Ovary (tissue), 10 donors: ENCODE measurements at places on chromosomes 7 and 10.

GRCh38 chr7:38855386-38855785, 53.6 kb downstream of the VPS41 start:
- DNase-seq = no peak

DNA sequence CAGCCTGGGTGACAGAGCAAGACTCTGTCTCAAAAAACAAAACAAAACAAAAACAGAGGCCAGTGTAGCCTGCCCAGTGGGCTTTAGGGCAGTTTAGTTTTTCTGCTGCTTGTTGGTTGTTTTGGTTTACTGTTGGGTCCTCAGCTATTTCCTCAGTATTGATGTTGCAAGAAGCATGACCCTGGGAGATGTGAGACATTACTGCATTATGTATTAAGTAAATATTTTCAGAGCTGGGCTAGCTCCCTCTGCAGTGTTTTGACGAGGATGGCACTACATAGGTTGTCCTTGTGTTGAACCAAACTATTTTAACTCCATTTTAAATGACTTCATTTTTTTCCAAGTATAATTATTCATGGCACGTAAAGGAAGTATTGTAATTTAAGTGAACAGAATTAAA, 4.8 kb downstream of the AKAP9 start:
- no peak for DNase-seq

DNA sequence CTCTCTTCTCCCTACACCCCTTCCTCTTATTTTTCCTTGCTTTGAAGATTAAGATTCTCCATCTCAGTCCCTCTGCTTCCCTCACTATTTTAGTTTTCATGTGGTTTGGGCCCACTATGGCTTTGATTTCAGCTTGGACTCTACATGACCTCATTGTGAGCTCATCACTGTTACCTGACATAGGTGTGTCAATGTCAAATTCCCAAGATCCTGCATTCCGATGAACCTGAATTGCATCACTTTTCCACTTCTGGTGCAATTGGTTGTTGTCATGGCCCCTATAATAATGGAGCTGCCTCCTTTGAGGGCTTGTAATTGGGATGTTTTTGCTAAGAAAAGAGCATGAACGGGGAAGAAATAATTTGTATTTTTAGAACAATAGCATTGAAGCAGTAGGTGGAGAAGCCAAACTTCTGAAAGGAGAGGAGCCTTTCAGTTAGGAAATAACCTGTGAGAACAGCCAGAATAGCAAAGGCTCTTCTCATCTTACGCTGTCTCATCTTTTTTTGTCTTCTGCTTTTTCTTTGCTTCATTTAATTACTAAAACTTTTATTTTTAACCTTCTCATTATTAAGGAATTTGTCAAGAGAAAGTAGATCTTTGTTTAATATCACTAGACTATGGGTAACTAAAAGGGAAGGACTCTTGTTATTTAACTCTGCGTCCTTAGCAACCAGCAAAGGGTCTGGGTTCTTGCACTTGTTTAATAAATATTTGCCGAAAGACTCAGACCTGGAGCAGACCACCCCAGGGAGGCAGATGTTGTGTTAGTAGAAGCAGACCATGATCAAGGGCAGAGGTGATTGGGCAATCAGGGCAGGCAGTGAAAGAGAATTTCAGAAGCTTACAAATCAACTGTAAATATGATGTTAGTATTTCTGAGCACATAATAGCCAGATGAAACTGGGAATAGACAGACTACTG, 95.4 kb downstream of the TES start:
- no peak for DNase-seq

- DNase-seq = no peak
Measured at GRCh38 chr10:123831259-123831658, 60.3 kb downstream of the CPXM2 start.

GRCh38 chr10:96752375-96752774, 32.1 kb upstream of the PIK3AP1 start:
- no peak for DNase-seq

- DNase-seq = no peak
Measured at GRCh38 chr7:39942883-39943282, 7.2 kb upstream of the CDK13 start.

GRCh38 chr7:102872460-102872859, 40.3 kb upstream of the LRRC17 start:
- DNase-seq = no peak

DNA sequence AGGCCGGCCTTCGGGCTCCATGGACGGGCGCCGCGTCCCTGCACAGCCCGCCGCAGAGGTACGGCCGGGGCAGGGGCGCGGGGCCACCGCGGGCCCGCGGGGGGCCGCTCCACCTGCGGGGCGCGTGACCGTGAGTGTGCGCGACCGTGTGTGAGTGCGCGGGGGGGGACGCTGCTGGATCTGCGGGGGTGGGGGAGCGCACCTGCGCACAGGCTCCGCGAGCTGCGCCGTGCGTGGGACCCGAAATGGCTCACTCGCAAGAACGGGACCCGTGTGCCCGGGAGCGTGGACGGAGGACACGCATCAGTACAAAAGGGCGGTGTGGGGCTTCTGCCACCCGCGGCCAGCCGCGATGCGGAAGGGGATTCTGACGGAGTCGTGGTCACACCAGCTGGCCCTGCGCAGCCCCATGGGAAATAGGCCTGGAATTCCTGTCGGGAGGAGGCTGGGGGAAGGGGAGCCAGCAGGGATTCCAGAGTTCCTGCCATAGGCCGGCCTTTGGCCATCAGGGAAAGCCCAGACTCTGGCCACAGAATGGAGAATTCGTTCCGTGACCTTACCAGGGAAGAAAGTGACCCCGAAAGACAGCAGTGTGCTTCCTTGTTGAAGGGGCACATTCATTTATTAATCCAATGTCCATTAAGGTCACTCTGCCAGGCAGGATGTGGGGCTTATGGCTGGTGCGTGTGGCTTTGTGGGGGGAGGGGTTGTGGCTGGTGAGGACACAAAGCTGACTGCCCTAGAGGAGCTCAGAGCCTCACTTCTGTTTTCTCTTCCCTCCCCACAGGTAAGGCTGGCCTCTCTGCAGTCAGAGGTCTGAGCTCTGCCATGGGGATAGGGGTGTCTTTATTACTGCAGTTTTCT, 494 bp downstream of the REPIN1 start:
- DNase-seq = peak; percentile 71

- DNase-seq = peak; percentile 42
Measured at GRCh38 chr7:92246360-92247101, 757 bp downstream of the ANKIB1 start.

DNA sequence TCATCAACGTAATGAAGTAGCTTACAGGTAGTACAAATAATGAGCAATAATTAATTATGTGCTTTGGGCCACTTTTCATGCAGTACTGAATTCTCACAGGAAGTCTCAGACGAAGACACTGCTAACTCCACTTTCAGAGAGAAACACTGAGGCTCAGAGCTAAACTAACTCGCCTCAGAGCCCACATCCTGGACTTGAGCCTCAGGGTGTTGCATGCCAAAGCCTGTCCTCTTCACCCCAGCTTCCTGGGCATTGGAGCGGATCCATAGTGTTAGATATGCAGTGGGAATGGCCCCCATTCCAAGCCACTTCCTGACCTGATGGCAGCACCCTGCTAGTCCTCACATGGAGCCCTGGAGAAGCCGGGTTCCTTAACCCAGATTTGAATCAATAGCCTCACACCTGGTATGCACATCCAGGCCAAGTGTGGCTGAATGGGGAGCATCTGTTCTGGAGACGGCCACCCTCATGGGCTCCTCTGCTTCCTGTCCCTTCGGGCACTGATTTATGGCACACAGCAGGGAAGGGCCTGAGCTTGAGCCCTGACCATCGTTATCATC, 265.1 kb upstream of the ZNF32 start:
- no peak for DNase-seq

- no peak for DNase-seq
Measured at GRCh38 chr10:96758423-96758822, 38.1 kb upstream of the PIK3AP1 start.

DNA sequence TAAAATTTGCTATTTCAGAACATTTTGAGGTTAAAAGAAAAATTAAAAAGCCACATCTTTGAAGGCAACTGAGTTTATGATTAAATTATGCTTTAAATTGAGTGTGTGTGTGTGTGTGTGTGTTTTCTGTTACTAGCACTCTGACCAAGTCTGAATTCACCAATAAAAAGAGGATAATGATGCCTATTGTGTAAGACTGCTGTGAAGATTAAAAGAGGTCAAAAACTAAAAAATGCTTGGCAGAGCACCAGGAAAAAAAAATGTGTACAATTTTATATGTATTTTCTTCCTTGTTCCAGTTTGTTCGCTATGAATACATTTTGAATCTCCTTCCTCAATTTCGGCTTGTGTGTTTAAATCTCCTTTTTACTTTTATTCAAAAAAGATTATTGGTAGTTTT, 316.6 kb upstream of the MAGI2 start:
- no peak for DNase-seq

DNA sequence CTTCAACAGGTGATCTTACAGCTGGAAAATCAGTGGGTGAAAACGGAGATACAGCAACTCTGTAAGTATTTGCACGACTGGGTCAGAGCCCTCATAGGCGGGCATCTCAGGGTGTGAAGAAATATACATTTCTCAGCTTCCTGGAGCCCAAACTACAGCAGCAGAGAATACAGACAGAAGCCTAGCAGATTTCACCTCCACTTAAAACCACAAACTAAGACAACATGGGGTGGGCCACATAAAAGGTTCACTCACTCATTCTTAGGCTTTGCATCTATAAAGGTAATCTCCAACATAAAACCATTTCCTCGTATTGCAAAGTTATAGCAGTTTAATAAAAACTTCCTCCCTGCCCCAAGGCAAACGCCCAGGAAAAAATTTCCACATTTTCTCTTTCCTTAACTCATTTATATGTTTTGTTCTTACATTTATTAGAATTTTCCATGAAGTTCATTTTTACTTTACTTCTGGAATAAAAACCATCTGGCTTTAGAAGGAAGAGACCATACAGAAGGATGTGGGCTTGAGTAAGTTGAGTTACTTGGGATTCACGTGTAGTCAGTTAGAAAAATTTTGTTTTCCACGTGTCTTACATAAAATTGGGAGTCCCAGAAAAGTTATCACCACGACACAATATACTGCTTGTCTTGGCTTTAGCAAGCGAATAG, 327.1 kb downstream of the FRMD4A start:
- no peak for DNase-seq

GRCh38 chr10:62057359-62057758, 155.9 kb downstream of the ARID5B start:
- DNase-seq = no peak
